K562 (cell line): ENCODE measurements at places on chromosomes 16 and 17.
A peak's percentile ranks its signal among the peaks of the same experiment; 100 is the strongest.

- no peak overlapping the region for H3K27ac ChIP-seq
- no peak overlapping the region for H3K4me3 ChIP-seq
- H3K27me3 ChIP-seq: no peaks in the 10 kb centered on the region
- H3K4me1 ChIP-seq: peaks cover 2% of the 10 kb centered on the region; the same call in 2 of the 3 replicates
- H3K36me3 ChIP-seq: peaks cover 85% of the 10 kb centered on the region
- no peak for DNase-seq
Observed at GRCh38 chr16:8641671-8642070, 20.2 kb downstream of the METTL22 start.

GRCh38 chr16:64144617-64145016 lies 977.2 kb downstream of the CDH11 start:
- H3K4me1 ChIP-seq: no peaks in the 10 kb centered on the region
- no peak overlapping the region for H3K4me3 ChIP-seq
- H3K27ac ChIP-seq: no peak overlapping the region
- no peaks in the 10 kb centered on the region for H3K27me3 ChIP-seq
- H3K36me3 ChIP-seq: no peaks in the 10 kb centered on the region
- no peak for DNase-seq

- peaks cover 84% of the 10 kb centered on the region for H3K27me3 ChIP-seq
- H3K27ac ChIP-seq: no peak overlapping the region
- DNase-seq: peak; percentile 16
- H3K4me3 ChIP-seq: no peak overlapping the region
Observed at GRCh38 chr16:86521236-86522197, 11.2 kb downstream of the FOXF1 start.

DNA sequence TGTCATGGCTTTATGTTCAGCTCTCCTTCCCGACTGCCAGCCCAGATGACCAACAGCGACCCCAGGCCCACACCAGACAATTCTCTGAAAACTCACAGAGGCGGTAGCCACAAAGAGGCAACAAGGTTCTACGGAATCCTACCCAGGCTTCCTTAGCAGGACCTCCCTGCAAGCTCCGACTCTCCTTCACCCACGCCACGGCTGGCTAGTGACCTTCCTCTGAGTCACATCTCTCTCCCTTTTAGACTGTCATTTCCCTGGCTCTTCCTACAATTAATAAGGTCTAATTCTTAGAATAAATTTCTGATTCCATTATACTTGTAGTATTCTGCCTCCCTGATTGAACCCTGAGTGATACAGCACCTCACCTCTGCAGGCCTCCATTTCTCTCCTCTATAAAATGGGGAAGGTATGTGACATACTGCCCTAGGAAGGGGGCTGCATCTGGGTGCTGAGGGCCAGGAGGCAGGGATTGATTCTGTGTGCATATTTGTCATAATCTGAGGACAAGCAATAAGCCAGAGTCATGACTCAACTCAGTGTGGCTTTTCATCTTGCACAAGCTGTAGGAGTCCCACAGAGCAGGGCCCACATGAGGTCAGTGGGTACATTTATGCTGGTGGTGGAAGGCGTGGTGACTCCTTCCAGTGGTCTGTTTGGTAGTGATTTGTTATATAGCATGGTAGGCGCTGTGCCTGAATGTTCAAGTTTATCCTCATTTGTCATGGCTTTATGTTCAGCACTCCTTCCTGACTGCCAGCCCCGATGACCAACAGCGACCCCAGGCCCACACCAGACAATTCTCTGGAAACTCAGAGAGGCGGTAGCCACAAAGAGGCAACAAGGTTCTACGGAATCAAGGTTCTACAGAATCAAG lies 46.2 kb downstream of the SMPD3 start:
- no peaks in the 10 kb centered on the region for H3K36me3 ChIP-seq
- DNase-seq: no peak
- H3K27ac ChIP-seq: no peak overlapping the region
- no peak overlapping the region for H3K4me3 ChIP-seq
